Activated CD4-positive, alpha-beta T cell treated with anti-CD3 and anti-CD28 coated beads, Interleukin-2, amount 10 ng/mL, durations not matched to agents 24 days and 14 days (primary cell): ENCODE measurements at places on chromosomes 5 and 9. TPM values are rescaled to one million over a fixed set of nuclear protein-coding genes. Genes with fewer than 3 reads are reported as not detected.

DNA sequence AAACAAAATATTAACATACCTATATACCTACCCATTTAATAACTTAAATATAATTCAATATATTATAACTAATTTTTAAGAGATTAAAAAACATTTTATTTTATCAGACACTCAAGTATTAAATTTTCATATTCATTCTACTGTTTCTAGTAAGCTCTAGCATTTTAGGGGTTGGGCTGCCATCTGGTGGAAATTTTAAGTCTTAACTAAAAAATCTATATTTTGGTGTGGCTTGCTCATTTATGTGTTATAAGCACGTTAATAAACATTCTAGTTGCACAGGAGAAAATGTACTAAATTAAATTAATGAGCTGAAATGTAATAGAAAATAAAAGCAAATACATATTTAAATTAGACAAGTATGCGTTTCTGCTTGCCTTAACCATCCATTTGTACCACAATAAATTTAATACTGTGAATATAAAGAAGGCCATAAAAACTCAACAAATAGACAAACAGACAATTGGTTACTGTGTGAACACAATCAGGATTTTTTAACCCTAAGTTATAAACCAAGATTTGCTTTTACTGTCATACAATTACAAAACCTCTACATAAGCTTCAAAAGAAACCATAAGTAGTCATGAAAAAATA, 1728.3 kb upstream of the CDH9 start:
- no peak for DNase-seq

DNA sequence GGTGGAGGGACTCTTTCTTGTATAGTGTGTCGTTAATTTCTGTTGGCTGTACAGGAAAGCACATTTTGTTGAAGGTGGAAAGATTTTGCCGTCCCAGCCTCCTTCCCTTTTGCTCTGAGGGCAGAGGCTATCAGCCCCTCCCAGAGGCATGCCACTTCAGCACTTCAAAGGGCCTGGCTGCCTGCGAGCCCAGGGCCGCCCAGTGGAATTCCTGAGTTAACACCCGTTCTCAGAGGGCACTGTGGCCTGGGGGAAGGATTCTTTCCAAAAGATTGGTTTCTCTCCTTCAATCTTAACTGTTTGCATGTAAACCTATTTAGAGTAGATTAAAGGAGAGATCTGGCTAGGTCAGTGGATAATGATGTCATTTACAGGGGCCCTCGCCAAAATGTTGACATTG, 238.6 kb downstream of the FANCC start:
- DNase-seq, result no peak

DNA sequence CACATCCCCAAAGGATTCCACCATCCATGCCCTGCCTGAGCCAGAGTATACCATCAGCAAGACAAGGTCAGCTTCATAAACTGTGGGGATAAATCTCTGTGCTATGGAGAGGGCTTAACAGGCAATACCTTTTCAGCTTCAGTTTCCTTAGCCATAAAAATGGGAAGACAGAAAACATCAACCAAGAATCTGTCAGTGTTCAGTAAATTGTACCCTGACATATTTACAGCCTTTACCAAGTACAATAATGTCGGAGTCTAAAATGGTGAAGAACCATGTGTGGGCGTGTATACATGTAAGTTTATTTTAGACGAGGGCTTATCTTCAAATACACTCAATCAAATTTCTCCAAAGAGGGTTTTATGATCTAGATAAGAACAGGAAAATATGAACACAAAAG, 94.7 kb downstream of the ELAVL2 start:
- DNase-seq, result no peak

GRCh38 chr9:27496135-27496504, 28.0 kb upstream of the IFNK start:
- no peak for DNase-seq

ZNF366 gene
- not detected in 2 replicates for total RNA-seq

GRCh38 chr9:110021891-110022290, 186.1 kb downstream of the C9orf152 start:
- peak; percentile 60 for DNase-seq

GRCh38 chr9:118273048-118273447, 568.8 kb downstream of the TLR4 start:
- no peak for DNase-seq

DNA sequence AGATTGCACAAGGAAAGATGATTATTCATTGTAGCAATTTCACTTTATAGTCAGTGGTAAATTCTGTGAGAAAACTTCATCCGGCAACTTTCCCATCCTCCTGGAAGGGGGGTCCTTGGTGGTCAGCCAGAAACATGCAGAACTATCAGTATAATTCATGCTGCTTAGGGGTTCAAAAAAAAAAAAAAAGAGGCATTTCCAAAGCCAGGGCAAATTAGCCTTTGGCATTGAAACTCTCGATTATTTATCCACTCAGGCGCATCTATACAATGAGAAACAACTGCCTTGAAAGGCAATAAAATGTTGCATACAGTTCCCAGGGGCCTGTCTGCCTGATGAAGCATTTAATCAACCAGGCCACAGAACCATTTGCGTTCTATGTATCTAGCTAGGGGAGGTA, 263.3 kb downstream of the TMEM167A start:
- DNase-seq, result no peak

IL31RA gene
- 0.63 and 0.92 TPM in 2 replicates for total RNA-seq

GRCh38 chr9:22241611-22242010, 205.0 kb upstream of the DMRTA1 start:
- DNase-seq, result no peak

DNA sequence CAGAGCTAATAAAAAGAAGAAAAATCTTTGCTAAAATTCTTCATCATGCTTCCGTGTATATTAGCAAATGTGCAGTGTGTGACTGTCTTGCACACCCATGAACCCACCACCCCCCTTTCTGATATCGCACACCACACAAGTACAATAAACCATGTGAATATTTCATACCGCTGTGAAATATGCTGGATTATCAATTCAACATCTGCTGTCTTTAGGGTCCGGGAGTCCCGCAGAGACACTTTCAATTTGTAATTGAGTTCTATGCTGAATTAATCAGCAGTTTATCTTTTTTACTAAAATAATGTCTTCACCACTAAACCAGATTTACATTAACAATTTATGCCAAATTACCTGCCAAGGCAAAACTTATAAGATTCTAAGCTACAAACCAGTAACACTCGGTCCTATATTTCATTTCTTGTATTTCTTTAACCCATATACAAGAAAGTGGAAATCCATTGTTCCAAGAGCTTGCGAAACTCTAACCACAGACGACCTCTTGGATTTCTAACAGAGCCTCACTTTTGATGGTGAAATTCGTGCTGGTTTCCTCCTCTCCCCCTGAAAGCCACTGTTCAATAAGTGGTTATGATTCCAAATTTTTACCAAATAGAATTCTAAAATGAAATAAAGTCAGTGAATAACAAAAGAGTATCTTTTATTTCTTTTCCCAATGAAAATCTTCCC, 44.2 kb downstream of the PSMB7 start:
- no peak for DNase-seq

- DNase-seq, result no peak
These were observed 75.3 kb upstream of the IFNE start for GRCh38 chr9:21557428-21557768.

TCF7 gene
- total RNA-seq, result 112 and 113 TPM in 2 replicates

DNA sequence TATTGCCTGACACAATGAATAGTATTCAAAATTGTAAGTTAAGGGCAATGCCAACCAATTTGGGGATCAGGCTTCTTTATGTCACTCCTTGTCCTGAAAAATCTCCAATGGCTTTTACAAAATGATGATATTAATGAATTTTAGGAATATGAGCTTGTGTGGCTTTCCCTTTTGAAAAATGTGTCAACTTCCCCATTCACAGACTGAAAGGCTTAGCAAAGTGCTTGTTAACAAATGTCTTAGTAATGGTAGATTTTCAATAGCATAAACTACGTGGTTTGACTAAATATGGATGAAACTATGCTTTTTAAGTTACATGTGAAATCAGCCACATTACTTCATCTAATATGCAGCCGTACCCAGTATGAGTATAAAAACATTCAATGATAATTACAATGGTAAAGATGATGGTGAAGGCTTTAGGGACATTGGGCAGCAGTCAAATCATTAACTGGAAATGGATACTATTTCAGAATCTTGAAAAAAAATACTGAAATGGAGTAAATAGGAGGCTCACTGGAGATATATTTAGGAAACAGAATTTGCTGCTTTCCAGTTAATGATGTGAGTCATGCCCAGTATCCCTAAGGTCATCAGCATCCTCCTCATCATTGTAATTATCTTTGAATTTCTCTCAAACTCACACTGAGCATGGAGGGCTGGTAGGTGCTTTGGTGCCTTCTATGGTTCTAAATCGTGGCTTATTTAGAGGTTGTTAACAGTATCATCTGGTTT, 113.3 kb upstream of the ZNF608 start:
- no peak for DNase-seq

- no peak for DNase-seq
These were observed 33.4 kb upstream of the ARAP3 start for GRCh38 chr5:141715346-141715905.

DNA sequence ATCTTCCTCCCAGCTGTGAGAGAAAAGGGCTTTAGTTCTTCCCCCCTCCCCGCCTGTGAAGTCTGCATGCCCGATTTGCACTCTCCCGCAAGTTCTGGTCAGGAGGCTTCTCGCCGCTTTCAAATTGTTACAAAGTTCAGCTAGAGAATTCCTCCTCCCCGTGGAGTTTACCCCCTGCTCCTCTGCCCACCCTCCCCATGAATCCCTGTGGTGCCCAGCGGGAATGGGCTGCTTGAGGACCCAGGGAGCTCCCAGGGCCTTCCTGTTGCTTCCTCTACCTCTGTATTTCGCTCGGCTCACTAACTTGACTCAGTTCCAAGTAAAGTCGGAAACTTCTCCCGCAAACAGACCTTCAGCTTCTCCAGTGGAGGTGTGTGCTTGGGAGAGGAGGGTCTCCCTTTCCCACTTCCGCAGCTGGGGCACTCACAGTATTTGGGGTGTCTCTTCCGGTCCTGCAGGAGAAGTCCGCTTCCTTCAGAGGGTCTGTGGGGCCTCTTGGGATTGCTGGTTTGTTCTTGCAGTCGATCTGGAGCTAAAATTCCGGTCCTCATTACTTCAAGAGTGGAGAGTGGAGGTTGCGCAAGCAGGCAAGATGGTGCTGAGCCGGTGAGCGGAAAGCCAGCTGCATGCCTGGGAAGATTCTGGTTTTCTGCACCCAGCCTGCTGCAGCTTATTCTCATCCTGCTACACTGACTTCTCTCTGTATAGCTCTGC, 97.8 kb downstream of the ADAMTS12 start:
- DNase-seq, result no peak

GRXCR2 gene
- total RNA-seq, result not detected in 2 replicates

DNA sequence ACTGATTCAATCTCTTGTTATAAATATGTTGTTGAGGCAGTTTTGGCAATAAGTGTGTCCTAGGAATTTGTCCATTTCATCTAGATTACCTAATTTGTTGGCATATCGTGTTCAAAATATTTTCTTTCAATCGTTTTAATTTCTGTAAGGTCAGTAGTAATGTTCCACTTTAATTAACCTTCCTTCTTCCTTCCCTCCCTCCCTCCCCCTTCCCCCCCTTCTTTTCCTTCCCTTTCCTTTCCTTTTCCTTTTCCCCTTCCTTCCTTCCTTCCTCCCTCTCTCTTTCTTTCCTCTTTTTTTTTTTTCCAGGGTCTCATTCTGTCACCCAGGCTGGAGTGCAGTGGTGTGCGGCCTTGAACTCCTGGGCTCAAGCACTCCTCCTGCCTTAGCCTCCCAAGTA, 27.1 kb downstream of the CD14 start:
- DNase-seq, result no peak

OR1Q1 gene
- total RNA-seq, result not detected in 2 replicates

GRCh38 chr5:33346534-33346933, 94.2 kb upstream of the TARS1 start:
- no peak for DNase-seq

- no peak for DNase-seq
These were observed 67.0 kb downstream of the TLE4 start for GRCh38 chr9:79638806-79639205.

- no peak for DNase-seq
These were observed 22.5 kb downstream of the PRDM6 start for GRCh38 chr5:123111502-123111901.

- DNase-seq, result no peak
These were observed 36.4 kb upstream of the DAB2 start for GRCh38 chr5:39461007-39461682.

DNA sequence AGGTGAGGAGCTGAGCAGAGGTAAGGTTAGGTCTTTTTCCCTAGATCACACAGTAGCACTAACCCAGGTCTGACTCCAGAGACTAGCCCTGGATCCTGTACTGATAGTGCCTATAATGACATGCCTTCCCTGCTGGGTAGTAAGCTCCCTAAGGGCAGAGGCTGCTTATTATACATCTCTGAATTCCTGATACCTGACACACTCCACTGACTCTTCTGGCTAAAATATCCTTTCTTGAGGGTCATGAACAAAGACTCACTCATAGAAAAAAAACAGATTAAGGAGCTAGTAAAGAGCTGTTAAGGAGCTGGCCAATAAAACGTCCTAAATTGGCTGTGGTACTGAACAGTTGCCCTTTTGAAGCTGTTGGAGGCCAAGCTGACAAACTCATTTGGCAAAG, 149.0 kb upstream of the ITGA1 start:
- no peak for DNase-seq

DNA sequence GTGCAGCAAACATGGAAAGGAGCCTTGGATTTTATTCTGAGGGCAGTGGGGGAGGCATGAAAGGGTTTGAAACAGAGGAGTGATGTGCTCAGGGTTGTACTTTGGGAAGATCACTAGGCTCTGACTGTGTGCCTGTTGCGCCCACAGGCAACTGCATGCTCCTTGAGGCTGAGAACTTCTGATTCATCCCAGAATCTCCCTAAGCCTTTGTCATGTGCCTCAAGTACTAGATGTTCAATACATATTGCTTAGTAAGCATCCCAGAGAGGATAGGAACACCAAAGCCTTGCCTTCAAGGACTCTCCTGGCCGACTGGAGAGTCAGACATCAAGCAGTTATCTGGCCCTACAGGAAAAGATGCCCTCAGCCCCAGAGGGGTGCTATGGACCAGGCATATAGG, 54.1 kb downstream of the ARHGEF37 start:
- no peak for DNase-seq
